HT-29 (cell line): ENCODE measurements at places on chromosomes 7 and 10.

DNA sequence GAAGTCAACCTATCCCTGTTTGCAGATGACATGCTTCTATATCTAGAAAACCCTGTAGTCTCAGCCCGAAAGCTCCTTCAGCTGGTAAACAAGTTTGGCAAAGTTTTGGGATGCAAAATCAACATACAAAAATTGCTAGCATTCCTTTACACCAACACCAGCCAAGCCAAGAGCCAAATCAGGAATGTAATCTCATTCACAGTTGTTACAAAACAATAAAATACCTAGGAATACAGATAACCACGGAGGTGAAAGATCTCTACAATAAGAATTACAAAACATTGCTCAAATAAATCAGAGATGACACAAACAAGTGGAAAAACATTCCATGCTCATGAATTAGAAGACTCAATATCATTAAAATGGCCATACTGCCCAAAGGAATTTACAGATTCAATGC lies 50.4 kb upstream of the ZNF365 start:
- no peak for DNase-seq

GRCh38 chr7:3427957-3428356 lies 126.9 kb downstream of the SDK1 start:
- DNase-seq: peak; percentile 34

- DNase-seq: no peak
Observed at GRCh38 chr7:11193888-11194287, 220.2 kb downstream of the PHF14 start.

DNA sequence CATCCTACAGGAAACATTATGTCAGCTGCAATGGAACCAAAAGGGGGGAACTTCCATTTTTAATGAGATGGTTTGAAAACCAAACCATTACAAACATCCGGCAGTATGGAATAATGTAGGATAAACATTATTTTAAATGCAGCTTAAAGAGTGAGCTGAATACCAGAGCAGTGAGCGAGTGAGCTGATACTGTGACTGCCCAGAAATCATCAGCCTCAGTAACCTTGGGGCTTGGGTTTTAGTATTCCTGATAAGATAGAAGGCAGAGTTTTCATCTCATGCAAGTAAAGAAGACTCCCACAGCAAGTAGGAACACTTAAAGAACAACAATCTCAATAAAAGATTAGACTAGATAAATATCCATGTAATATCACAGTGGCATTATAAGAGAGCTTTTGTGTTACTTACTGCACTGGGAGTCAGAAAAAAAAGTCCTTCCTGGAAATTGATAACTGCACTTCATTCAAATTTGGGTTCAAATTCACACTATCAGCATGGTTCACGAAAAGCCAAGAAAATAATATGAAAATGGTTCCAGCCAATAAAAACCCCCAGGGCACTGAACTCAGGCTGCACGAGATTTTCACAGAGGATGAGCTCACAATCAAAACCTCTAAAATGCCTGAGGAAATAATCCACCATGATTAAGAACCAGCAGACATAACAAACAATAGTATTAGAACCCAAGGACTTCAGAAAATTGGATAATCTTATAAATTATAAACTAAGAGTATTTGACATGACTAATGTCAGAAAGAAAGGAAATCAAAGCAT lies 115.7 kb downstream of the MTPAP start:
- DNase-seq: no peak

DNA sequence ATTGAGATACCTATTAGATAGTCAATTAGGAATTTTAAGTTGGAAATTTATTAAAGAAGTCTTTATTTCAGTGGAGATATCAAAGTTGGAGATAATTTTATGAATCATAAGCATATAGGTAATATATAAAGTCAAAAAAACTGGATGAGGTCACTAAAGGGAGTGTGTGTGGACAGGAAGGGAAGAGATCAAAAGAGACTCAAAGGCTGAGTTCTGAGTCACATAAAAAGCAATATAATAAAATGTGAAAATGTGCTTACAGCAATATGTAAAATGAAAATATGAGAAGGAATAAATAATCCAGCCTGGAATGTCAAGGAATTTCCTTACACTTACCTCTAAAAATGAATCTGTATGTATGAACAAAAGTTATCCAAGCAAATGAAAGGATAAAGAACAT lies 583.3 kb upstream of the SORCS1 start:
- DNase-seq: no peak
